ENCODE measurements at places on chromosomes 13 and 19.

GRCh38 chr19:44367024-44367423 is 10.5 kb upstream of the ZNF112 start:
- no peak for DNase-seq

DNA sequence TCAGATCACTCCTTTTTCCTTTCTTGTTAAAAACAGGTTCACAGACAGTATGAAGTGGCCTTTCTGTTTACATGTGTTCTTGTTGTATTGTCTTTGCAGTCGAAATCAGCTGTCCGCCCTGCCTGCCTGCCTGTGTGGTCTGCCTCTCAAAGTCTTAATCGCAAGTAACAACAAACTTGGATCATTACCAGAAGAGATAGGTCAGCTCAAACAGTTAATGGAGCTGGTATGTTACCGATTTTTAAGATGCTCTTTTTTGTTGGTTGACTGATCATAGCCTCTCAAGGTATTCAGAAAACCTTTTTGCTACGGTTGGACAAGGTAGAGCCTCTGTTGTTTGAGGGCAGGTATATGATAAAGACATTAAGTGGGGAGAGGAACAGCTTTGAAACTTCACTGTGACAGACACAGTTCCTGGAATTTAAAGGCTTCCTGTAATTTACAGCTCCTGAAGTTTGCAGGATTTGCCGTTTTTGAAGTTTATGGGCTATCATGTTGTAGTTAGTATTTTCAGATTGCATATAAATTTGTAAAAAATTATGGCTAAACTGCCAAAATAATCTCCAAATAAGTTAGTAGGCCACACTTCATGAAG is 116.1 kb downstream of the LRCH1 start:
- no peak for DNase-seq

GRCh38 chr13:67769063-67769986 is 539.2 kb upstream of the PCDH9 start:
- DNase-seq: no peak

DNA sequence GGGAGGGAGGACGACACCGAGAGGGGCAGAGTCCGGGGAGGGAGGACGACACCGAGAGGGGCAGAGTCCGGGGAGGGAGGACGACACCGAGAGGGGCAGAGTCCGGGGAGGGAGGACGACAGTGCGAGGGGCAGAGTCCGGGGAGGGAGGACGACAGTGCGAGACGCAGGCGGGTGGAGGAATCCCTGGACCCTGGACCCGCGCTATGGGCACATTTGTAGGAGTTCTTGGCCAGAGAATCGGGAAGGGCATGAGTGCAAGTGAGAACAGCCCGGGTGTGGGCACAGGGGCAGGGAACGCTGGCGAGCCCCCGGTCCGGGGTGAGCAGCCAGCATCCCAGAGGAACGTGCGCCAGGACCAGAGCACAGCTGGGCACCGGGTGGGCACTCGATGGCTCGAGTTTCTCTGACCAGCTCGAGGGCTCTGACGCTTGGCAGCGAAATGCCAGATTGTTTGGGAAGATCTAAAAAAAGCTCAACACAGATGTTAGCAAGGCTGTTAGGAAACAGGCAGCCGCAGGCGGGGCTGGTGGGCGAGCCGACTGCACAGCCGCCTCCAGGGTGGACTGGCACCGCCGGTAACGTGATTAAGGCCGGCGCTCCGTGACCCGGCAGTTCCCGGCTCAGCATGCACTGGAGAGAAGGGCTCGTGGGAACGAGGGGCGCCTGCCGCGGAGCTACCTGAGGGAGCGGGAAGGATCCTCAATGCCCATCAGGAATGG is 17.9 kb upstream of the C2CD4C start:
- no peak for DNase-seq

Measured in NCI-H2107 (cell line).